Activated naive CD8-positive, alpha-beta T cell treated with anti-CD3 and anti-CD28 coated beads for 36 hours (primary cell): ENCODE measurements at places on chromosomes 5 and 9.

- DNase-seq = no peak
Measured at GRCh38 chr5:12883395-12883794, 979.1 kb upstream of the CTNND2 start.

DNA sequence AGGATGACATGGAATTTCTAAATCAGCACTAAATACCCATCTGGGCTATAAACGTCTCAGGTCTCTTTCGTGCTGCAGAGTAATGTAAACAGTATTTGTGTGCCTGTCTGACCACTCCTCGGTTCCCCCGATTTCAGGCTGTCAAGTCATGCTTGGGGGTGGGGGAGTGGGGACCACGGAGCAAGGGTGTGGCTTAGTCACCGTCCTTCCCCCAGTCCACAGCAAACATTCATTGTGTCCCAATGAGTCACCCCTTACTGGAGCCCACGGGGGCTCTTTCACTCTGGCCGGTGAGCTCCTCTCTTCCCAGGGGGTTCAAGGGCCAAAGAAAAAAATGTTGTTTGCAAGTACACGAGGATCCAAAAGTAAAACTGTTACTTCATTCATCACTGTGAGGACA is 72.4 kb upstream of the ICE1 start:
- DNase-seq = no peak

- no peak for DNase-seq
Measured at GRCh38 chr5:173707392-173707791, 90.9 kb upstream of the BOD1 start.

- DNase-seq = no peak
Measured at GRCh38 chr5:94976853-94977252, 308.0 kb downstream of the MCTP1 start.

DNA sequence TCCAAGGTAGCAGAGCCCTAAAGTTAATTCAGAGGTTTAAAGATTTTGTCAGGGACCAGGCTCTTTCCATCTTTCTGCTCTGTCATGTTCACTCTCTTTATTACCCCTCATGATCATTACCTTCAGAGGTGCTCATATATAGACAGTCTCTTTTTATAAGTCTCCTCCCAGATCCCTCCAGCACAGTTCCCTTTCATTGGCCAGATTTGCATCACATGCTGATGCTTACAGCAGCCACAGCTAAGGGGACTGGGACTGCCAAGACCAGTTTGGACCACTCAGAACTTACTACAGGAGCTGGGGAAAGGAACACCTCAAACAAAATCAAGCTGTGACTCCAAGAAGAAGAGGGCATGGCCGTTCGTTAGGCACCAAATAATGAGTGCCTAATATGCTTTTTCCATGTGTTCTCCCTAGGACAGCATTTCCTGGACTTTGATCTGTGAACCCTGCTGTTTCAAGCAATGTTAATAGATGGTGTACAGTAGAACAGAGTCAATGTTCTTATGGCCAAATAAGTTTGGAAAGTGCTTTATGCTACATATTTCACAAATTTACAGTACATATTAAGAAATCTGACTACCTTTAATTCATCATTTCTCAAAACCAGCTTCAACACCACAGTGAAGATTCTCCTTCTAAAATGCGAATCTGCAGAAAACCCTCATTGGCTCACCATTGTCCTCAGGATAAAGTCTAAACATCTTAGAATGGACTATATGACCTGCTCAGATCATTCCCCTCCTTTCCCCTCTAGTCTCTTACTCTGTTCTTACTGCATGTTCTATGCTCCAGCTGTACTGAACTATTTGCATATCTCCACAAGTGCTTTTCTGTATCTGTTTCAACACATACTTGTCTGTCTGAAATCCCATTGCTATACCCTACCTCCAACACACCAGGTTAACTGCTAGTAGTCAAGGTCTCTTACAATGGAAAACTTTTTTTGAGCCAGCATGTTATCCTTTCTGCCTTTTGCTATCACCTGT is 3.4 kb downstream of the C5orf58 start:
- DNase-seq = no peak

DNA sequence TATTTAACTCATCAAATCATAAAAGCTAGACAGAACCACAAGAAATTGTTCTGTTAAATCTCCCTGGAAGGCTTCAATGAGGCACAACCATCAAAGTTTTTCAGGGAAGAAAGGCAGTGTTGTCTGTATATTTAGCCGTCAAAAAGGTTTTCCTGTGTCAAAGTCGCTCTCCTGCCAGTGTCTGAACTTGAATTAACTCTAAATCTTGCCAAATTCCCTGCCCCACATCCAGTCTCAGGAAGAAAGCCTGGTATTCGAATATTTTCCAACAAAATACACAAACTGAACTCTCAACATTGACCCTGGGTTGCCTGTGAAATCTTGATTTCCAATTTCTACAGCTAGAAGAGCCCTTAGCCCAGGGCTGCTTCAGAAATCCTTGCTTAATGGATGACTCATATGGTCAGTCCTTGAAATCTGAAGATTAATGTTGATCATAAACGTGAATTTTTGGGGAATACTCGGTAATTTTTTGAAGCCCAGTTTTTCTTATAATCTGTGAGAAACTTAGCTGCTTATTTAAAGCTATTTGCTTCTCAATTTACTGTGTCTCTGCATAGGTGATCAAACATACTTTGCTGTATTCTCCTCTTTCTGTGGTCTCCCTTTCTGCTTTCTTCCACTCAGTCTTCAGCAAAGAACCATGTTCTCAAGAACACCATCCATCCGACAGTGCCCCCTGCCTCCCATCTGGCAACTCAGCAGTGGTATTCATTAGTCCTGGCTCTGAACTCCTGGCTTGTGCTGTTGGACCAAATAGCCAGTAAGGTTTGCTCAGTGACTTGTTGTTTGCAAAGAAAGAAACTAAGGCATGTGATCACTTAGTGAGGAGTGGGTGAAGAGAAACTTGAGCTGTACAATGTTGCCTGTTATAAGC is 58.9 kb downstream of the NREP start:
- no peak for DNase-seq

DNA sequence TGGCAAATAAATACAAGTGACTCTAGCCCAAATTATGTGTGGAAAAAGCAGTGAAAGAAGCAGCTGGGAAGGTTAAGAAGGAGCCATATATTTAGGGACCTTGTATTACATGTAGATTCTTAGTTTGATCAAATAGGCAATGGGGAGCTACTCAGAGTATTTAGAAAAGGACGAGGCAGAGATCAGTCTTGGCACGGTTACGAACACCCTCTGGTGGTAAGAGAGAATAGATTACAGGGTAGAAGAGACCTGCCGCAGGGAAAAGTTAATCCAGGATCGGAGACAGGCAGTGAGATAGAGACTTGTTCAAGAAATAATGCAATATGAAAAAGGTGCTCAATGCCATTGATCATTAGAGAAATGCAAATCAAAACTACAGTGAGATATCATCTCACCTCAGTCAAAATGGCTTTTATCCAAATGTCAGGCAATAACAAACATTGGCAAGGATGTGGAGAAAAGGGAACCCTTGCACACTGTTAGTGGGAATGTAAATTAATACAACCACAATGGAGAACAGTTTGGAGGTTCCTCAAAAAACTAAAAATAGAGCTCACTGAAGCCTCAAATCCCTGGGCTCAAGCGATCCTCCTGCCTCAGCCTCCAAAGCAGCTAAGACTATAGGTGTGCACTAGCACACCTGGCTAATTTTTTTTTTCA is 12.0 kb downstream of the INIP start:
- no peak for DNase-seq

- peak; percentile 76 for DNase-seq
Measured at GRCh38 chr9:113056191-113057106, at the start of gene ZFP37. Gene ZFP37 (minus strand): TSS chr9:113056724. CDS start chr9:113056688, 36 bp downstream.

- DNase-seq = no peak
Measured at GRCh38 chr9:121927081-121927480, 166.0 kb downstream of the TTLL11 start.

- DNase-seq = no peak
Measured at GRCh38 chr9:119412399-119412798, 43.2 kb upstream of the BRINP1 start.

DNA sequence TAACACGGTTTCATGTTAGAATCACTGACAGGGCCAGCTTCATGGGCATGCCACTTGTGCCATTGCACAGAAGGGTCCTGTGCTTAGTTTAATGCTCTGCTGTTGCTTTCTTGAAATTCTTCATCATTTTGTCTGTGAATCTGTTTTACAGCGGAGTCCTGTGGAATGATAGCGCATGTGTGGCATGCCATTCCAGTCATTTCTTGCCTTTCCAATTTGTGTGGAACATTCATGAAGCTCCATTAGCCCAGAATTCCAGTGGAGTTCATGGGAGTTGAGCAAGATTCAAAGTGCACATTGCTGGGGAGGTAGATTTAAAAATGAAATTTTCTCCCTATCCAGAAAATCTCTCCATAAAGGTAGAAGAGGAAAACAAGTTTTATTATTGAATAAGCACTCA is 43.4 kb upstream of the NREP start:
- no peak for DNase-seq

GRCh38 chr9:90103771-90104170 is 499.0 kb downstream of the GADD45G start:
- DNase-seq = no peak

DNA sequence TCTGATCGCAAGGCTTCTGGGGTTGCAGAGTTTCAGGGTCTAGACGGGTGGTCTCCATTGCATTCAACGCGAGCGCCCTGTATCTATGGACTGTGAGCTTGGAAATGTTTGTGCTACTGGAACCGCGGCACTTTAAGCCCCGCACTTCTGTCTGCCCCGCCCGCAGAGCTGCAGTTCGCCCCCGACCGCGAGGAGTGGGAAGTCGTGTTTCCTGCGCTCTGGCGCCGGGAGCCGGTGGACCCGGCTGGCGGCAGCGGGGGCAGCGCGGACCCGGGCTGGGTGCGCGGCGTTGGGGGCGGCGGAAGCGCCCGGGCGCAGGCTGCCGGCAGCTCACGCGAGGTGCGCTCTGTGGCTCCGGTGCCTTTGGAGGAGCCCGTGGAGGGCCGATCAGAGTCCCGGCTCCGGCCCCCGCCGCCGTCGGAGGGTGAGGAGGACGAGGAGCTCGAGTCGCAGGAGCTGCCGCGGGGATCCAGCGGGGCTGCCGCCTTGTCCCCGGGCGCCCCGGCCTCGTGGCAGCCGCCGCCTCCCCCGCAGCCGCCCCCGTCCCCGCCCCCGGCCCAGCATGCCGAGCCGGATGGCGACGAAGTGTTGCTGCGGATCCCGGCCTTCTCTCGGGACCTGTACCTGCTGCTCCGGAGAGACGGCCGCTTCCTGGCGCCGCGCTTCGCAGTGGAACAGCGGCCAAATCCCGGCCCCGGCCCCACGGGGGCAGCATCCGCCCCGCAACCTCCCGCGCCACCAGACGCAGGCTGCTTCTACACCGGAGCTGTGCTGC is 1.0 kb downstream of the ADAMTS19 start:
- peak; percentile 33 for DNase-seq

DNA sequence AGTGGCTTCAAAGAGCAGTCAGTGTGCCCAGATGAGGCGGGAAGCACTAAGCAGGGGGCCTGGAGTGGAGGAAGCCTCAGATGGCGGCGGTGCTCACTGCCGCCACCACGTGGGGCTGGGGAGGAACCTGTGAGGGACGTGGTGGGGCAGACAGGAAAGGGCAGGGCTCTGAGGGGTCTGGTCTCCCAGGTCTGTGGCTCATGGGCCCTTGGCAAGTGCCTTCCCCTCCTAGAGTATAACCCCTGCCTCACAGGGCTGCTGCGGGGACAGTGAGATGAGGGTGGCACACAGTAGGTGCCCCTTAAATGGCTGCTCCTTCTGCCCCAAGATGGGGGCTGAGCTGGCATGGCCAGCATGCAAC is 26.6 kb downstream of the NR5A1 start:
- DNase-seq = no peak

GRCh38 chr5:131564229-131564652 is 70.8 kb downstream of the RAPGEF6 start:
- no peak for DNase-seq

GRCh38 chr9:86947146-86948073 is at the start of gene GAS1:
Gene GAS1 (minus strand): TSS chr9:86947506. CDS start chr9:86946779, 727 bp downstream.
- peak; percentile 60 for DNase-seq

DNA sequence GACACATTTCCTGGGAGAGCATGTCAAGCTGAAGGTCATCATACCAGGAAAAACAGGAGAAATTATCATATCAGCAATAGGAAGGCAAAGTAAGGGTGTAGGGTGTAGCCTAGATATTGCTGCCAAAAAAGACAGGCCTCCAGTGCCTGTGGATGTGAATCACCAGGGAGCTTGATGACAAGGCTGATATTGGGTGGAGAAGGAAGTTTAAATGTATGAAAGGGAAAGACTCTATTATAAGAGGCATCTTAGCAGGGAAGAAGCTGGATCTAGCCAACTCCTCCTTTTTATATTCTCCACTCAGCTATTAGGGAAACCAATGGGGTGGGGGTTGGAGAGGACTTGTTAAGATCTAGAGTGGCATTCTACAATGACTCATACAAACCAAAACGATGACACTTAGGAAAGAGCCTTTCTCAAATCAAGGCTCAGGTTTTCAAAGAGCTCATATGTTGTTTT is 13.4 kb upstream of the TXNDC8 start:
- no peak for DNase-seq

DNA sequence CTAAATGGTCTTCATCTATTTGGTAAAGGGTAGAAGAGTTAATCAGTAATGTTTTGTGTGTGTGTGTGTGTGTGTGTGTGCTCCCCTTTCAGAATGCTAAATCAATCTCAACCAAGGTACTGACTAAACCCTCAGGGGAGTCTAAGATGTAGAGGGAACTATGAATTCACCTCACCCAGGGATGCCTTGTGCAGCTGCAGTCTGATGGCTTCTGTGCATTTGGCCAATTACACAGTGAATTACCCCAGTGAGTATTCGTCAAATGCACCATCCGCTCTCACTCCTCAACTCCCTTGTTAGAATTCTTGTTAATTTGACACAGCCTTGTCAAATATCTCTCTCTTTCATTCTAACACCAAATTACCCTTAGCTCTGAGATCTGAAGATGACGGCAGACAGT is 234.6 kb downstream of the GABRB2 start:
- DNase-seq = no peak

DNA sequence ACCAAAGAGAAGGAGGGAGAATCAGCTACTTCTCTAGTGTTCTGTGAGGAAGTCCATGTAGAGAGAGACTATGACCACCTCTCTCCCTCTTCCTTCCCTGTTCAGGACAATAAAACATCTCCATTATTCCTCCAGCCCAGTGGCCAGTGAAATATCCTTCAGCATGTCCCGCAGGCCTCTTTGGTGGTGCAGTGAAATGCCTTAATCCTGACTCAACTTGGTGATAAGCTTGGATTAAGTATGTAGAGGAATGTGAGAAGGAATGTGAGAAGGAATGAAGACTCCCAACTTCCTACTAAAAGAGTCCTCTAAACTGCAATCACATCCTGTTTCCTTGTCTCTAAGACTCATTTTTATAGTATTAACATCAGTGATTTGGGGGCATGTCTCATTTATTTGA is 167.3 kb downstream of the TRPM3 start:
- DNase-seq = no peak

DNA sequence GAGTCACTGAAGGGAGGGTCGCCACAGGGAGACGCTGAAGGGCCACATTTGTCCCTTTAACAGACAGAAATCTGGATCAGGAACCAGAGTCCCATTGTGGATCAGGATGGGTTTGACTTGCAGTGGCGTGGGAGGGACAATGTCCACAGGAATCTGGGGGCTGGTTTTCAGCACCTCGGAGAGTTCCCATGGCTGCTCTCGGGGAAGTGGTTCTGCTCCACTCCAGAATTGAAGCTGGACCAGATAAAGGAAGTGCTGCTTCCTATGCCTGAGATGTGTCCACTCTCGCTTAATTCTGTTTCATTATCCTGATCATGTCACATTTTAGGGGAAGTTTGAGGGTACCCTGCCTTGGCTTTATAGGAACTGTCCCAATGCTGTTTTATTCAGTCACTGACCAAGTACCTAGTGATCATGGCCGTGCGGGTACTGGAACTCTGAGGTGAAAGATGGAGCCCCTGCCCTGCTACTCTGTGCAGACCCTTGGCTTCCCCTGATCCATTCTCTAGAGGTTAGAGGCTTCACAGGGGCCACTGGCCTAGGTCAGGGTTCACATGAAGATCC is 28.7 kb downstream of the ENHO start:
- DNase-seq = peak; percentile 17

- DNase-seq = peak; percentile 18
Measured at GRCh38 chr9:134858051-134858841, 22.4 kb upstream of the FCN2 start.
